ENCODE measurements at places on chromosomes 7 and 10.

DNA sequence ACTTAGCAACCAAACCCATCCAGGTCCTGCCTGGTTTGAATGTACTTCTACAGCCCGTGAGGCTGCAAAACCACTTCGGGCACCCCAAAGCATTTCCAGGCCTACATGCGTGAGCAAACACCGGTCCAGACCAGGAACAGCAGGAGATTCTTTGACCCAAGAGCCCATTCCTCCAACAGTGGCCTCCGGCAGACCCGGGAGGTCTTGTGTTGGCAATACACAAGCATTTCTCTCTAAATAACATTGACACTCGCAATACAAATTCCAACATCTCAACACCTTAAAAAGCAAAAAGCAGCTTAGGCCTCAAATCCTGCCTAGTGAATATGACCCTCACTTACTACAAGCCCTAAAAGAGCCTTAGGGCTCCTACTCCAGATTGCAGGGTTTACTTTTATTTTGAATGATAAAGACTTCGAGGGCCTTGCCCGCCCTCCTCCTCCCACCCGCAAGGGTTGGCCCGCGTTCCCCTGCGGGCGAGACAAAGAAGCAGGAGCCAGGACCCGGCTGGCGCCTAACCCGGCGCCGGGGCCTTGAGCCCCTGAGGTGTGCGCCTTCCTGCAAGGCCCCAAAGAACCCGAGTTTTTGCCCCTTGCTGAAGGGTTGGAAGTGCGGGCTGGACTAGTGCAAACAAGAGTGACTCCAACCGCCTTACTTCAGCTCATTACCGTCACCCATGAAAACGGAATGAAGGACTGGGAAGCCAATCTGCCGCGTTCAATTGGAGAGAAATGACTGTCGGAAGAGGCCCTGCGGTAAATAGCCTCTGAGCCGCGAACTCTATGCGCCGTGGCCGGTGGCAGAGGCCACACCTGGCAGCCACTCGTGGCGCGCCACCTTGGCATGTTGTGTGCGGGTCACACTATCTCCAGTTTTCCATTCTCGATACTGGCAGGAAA, 3.4 kb upstream of the DLX6 start:
- no peak for DNase-seq

DNA sequence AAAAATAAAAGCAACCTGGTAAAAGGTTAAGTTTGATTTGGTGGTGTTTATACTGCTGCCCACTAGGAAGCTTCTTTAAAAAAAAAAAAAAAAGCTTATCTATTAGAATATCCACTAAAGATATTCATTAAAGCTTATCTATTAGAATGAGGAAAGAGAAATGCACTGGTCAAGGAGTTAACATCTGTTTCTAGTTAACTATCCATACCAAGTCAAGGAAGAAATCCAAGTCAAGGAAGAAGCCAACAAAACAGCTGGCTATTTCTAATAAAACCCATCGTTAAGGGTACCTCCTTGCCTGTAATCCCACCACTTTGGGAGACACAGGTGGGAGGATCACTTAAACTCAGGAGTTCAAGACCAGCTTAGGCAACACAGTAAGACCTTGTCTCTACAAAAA, 82.6 kb downstream of the JMJD1C start:
- no peak for DNase-seq

DNA sequence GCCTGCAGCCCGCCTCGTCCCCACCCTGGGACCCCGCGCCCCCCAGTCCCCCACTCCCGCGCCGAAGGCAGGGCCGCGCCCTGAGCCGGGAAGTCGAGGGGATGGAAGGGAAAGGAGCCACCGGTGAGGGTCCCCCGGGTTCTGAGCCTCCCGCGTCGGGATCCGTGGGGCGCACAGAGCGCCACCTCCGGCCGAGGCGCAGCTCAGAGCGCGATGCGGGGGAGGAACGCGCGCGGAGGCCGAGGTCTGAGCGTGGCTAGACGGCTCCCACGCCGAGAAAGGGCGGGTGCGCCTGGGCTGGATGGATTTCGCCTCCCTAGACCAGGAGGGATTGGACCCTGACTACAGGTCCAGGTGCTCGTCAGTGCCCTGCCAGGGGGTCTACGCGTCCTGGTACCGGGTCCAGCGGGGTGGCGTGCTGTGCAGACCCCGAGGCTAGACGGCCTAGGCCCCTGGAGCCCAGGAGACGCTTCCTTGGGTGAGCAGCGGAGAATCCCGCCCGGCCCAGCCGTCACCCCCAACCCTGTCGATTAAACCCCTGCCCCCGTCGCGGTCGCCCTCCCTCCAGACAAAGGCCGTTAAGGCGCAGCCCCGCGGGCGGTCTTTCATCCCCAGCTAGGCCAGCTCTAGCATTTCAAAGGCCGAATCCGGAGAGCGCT, 986 bp upstream of the PDGFA start:
- DNase-seq: no peak

- DNase-seq: no peak
These were observed 408.4 kb downstream of the SUGCT start for GRCh38 chr7:40542982-40543741.

GRCh38 chr7:126574276-126575250, 678.2 kb downstream of the GRM8 start:
- DNase-seq: no peak
